ENCODE measurements at places on chromosomes 16 and 17. TPM values are rescaled to one million over a fixed set of nuclear protein-coding genes. Genes with fewer than 3 reads are reported as not detected.
A peak's percentile ranks its signal among the peaks of the same experiment; 100 is the strongest.

WNK4 gene
- polyA plus RNA-seq: not detected

HSD17B2 gene
- 0.03 TPM for polyA plus RNA-seq

GRCh38 chr17:17676752-17677151 lies 4.5 kb upstream of the RAI1 start:
- no peaks in the 10 kb centered on the region for H3K36me3 ChIP-seq
- no peak overlapping the region for H3K27ac ChIP-seq

SNX20 gene
- polyA plus RNA-seq: 61.7 TPM

- H3K27ac ChIP-seq: no peak overlapping the region
- H3K4me1 ChIP-seq: no peaks in the 10 kb centered on the region
- H3K27me3 ChIP-seq: no peaks in the 10 kb centered on the region
- peaks cover 83% of the 10 kb centered on the region for H3K36me3 ChIP-seq
- no peak overlapping the region for H3K4me3 ChIP-seq
- DNase-seq: no peak
Measured at GRCh38 chr16:18833707-18834505, 32.6 kb upstream of the ARL6IP1 start.

DNA sequence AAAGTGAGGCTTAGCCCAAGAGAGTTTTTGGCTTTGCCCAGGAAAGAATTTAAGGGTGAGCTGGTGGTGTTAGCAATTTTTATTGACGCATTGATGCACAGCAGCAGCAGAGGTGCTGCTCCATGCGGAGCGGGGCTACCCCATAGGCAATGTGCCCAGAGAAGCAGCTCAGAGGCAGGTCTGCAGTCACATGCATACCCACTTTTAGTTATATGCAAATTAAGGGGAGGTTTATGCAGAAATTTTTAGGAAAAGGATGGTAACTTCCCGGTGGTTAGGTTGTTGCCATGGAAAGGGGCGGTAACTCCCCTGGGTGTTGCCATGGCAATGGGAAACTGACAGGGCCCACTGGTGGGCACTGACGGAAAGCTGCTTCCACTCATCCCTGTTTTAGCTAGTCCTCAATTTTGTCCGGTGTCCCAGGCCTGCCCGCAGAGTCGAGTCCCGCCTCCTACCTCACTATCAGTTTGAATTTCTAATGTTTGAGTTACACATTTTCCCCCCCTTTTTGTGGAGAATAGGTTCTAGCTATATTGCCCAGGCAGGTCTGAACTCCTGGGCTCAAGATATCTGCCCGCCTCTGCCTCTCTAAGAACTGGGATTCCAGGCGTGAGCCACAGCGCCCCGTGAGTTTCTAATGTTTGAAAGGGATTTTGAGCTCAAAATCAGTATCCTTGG lies 10.4 kb upstream of the GJD3 start:
- no peaks in the 10 kb centered on the region for H3K4me1 ChIP-seq
- H3K27me3 ChIP-seq: no peaks in the 10 kb centered on the region
- no peak overlapping the region for H3K4me3 ChIP-seq
- DNase-seq: no peak
- no peaks in the 10 kb centered on the region for H3K36me3 ChIP-seq
- H3K27ac ChIP-seq: no peak overlapping the region

SCGB1C2 gene
- not detected for polyA plus RNA-seq

DNA sequence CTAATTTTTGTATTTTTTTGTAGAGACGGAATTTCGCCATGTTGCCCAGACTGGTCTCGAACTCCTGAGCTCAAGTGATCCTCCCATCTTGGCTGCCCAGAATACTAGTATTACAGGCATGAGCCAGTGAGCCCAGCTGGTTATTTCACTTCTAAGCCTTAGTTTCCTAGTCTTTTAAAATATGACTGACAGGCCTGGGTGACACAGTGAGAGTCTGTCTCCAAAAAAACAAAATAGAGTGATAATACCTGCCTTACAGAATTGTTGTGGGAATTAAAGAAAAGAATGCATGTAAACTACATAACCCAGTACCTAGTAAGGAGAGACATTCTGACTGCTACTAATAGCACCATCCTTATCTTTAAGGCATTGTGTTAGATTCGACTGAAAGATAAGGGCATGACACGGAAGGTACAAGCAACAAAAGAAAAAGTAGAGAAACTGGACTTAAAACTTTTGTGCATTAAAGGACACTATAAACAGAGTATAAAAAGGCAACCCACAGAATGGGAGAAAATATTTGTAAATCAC lies 11.6 kb downstream of the TOM1L2 start:
- no peak for DNase-seq
- no peaks in the 10 kb centered on the region for H3K27me3 ChIP-seq
- no peak overlapping the region for H3K27ac ChIP-seq
- H3K4me1 ChIP-seq: peaks cover 49% of the 10 kb centered on the region
- H3K36me3 ChIP-seq: no peaks in the 10 kb centered on the region

GRCh38 chr16:81107511-81107910 lies 11.3 kb upstream of the GCSH start:
- no peaks in the 10 kb centered on the region for H3K4me1 ChIP-seq
- no peaks in the 10 kb centered on the region for H3K27me3 ChIP-seq
- no peak for DNase-seq
- no peaks in the 10 kb centered on the region for H3K36me3 ChIP-seq

DNA sequence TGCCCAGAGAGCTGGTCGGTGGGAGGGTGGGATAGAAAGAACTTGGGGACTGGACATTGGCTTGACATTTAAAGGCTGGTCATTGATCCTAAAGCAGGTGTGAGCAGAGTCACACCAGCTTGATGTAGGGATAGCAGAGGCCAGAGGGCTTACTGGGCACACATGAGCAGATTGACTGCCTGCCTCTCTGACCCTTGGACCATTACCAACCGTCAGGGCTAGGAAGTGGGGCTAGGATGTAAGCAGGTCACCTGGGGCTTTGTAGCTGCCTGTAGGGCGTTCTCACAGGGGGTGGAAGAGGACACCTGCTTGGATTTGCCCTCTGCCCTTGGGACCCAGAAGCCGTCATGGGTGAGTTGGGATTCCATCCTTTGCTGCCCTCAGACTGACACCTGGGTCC lies 11.1 kb upstream of the SMPD3 start:
- H3K27ac ChIP-seq: no peak overlapping the region
- H3K4me3 ChIP-seq: no peak overlapping the region
- no peaks in the 10 kb centered on the region for H3K27me3 ChIP-seq
- no peaks in the 10 kb centered on the region for H3K36me3 ChIP-seq
- no peak for DNase-seq

DNA sequence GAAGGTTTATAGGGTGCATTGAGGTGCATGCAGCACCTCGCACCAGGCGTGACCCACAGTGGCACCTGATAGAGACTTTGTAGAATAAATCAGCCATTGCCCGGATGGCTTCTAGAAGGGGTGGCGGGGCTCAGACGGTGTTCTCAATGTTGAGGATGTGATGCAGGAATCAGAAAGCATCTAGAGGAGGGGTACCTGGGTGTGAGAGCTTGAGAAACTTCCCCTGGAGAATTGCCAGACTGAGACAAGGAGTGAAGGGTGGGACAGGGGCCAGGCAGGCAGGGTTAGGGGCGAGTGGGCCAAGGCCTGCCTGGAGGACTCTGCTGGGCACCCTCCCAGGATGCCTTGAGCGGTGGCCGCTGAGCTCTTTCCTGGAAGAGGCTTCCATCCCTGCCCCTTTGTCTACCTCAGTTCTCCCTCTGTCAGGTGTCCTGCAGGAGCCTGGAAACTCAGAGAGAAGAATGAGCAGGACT lies 9.3 kb upstream of the ADGRG1 start:
- no peak overlapping the region for H3K27ac ChIP-seq
- DNase-seq: peak; percentile 30
- no peaks in the 10 kb centered on the region for H3K27me3 ChIP-seq
- peaks cover 8% of the 10 kb centered on the region for H3K4me1 ChIP-seq
- no peak overlapping the region for H3K4me3 ChIP-seq

DNA sequence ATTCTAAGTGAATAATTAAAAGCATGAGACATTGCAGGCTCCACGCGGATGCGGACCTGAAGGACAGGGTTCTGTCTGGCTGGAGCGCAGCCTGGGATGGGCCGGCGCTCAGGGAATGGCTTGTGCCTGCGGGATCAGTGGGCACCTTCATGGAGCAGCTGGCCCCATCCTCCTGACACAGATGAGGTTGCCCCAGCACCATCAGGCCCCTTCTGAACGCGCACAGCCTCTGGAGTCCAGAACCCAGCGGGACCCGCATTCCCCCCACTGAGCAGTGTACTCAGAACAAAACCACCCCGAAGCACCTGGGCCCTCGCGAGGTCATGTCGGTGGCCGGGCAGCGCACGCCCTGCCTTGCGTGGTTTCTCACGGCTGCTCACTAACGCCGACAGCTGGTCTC lies 70.5 kb upstream of the CHMP6 start:
- DNase-seq: no peak
- H3K4me3 ChIP-seq: no peak overlapping the region
- no peaks in the 10 kb centered on the region for H3K4me1 ChIP-seq
- no peaks in the 10 kb centered on the region for H3K27me3 ChIP-seq
- H3K27ac ChIP-seq: no peak overlapping the region

TEDC2 gene
- polyA plus RNA-seq: 0.56 TPM

- no peak overlapping the region for H3K27ac ChIP-seq
- no peak for DNase-seq
- no peaks in the 10 kb centered on the region for H3K36me3 ChIP-seq
- no peaks in the 10 kb centered on the region for H3K4me1 ChIP-seq
- H3K4me3 ChIP-seq: no peak overlapping the region
Measured at GRCh38 chr16:85172455-85173145, 60.3 kb upstream of the CIBAR2 start.

- no peaks in the 10 kb centered on the region for H3K36me3 ChIP-seq
- no peak overlapping the region for H3K27ac ChIP-seq
- H3K4me3 ChIP-seq: no peak overlapping the region
- DNase-seq: no peak
- H3K27me3 ChIP-seq: no peaks in the 10 kb centered on the region
- H3K4me1 ChIP-seq: no peaks in the 10 kb centered on the region
Measured at GRCh38 chr16:78972986-78973385, 627.6 kb downstream of the MAF start.

DNA sequence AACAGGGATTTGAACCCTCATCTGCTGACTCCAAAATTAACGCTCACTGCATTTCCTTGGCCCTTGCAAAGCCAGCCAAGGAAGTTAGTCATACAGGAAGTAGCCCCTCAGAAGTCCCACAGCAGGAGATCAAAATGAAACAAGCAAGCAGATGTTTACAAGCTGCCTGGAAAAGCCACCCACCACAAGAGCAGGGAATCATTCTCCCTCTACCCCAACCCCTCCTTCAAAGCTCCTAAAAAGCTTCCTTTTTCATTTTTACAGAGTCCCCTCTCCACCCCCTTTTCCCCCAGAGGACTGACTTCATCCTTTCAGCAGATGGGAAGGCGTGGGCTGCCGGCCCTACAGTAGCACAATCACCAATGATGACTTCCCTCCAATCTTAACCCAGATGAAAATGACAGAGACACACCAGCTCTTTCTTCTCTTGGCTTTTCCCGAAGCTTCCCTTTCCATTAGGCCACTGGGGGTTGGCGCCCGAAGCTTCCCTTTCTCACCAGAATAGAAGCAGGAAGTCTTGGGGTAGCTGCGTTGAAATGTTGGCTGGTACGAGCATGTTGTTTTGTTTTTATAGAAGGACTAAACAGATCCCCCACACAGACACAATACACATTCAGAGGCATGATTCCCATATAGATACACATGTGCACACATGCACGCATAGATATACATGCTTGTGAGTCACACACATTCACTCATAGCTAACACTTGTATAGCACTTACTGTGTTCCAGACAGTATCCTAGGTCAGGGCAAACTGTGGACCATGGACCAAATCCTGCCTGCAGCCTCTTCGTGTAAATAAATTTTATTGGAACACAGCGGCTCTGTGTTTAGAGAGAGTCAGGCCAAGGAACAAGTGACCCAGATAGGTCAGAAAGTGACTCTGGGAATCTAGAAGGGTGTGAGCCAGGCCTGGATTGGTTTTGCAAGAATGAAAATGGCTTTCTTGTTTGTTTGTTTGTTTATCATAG lies 17.4 kb downstream of the ITPRIPL2 start:
- DNase-seq: no peak
- no peak overlapping the region for H3K4me3 ChIP-seq
- H3K36me3 ChIP-seq: no peaks in the 10 kb centered on the region
- H3K4me1 ChIP-seq: no peaks in the 10 kb centered on the region
- H3K27me3 ChIP-seq: no peaks in the 10 kb centered on the region
- peak overlapping the region; percentile 12 for H3K27ac ChIP-seq

CDC42EP4 gene
- 0.29 TPM for polyA plus RNA-seq

DNA sequence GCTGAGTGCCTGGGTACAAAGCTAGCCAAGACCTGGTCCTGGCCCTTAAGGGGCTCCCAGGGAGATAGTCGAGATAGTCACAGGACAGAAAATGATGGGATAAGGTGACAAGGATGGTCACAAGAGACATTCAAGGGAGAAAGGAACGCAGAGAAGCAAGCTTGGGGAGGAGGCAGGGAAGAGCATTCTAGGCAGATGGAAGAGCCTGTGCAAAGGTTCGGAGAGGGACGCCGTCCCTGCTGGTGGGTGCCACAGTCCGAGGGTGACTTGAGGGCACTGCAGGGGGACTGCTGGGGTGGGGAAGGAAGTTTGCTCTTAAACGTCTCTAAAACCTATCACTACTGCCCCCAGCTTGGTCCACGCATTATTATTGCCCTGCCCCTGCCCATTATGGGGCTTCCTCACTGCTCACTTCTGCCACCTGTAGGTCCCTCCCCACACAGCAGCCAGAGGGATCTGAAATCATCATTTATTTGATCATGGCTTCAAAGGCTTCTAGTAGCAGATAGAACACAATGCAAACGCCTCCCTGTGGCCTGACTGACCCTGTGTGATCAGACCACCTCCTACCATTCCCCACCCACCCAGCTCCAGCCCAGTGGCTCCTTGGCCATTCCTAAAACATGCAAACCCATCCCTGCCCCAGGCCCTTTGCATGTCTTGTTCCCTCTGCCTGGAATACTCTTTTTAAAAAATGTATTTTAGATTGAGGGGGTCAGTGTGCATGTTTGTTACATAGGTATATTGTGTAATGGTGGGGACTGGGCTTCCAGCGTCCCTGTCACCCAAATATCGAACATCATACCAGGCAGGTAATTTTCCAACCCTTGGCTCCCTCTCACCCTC lies 60.3 kb downstream of the RMI2 start:
- H3K36me3 ChIP-seq: no peaks in the 10 kb centered on the region
- no peak overlapping the region for H3K27ac ChIP-seq
- no peaks in the 10 kb centered on the region for H3K27me3 ChIP-seq
- DNase-seq: peak; percentile 17
- no peaks in the 10 kb centered on the region for H3K4me1 ChIP-seq

- H3K4me3 ChIP-seq: no peak overlapping the region
- H3K36me3 ChIP-seq: no peaks in the 10 kb centered on the region
- DNase-seq: no peak
Measured at GRCh38 chr16:79589601-79590102, 10.9 kb downstream of the MAF start.

DNA sequence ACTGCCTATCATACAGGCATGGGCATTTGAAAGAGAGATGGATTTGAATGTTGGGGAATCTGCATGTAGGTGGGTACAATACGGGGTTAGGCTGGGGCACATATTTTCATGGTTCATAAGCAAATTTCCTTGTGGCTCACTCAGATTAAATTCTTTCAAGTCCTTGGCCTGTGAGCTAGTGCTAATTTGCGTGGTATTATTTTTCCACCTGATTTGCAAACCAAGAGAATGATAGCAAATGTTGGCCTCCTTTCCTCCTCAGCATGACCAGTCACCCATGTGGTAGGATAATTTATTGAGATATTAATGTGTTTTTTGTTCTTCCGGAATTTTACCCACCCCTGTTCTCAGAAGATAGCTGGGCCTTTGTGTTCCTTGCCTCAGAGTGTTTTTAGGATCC lies 22.9 kb downstream of the FAM20A start:
- no peaks in the 10 kb centered on the region for H3K36me3 ChIP-seq
- H3K4me1 ChIP-seq: no peaks in the 10 kb centered on the region
- H3K27ac ChIP-seq: no peak overlapping the region
- DNase-seq: no peak
